HepG2 (cell line): ENCODE measurements at places on chromosomes 4 and X.

- DNase-seq, result no peak
These were observed 10.1 kb upstream of the SAP30 start for GRCh38 chr4:173360587-173361221.

GRCh38 chr4:54657551-54658251 lies at the start of gene KIT:
TSS of gene KIT (plus strand) at chr4:54657957. CDS start at chr4:54658015, 58 bp downstream.
- DNase-seq, result no peak

- peak; percentile 59 for DNase-seq
These were observed at the start of gene SEPTIN6 for GRCh38 chrX:119693040-119693995. TSS of gene SEPTIN6 (minus strand) at chrX:119693168. CDS start at chrX:119693105, 63 bp downstream.

DNA sequence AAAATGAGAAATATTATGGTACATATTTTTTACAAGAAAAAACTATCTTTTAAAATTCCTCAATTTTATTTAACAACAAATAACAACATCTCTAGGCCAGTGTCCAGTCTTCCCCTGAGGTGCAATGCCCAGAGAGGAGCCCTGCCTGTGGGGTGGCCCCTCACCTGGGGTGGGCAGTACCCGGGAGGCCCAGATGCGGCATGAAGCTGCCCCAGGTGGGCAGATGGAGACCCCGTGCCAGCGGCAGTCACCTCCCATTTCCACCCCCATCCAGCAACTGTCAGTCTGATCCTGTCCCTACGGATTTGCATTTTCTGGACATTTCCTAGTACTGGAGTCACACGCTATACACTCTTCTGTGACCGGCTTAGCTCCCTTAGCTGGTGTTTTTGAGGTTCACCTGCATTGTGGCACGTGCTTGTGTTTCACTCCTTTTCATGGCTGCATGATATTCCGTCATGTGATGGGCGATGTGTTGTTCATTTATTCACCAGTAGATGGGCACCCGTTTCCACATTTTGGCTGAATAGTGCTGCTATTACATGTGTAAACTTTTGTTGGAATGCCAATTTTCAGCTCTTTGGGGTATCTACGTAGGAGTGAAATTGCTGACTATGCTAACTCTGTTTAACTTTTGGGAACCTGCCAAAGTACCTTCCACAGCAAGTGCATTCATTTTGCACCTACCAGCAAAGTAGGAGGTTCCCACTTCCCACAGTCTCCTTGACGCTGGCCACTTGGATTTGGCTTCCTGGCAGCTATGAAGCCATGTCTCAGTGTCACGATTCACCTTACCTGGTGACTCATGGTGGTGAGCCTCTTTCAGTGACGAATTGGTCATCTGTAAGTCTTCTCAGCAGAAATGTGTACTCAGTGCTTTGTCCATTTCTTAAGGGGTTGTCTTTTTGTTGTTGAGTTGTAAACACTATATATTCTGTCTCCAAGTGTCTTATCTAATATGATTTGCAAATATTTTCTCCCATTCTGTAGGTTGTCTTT lies 11.7 kb upstream of the MAEA start:
- no peak for DNase-seq

- DNase-seq, result no peak
These were observed 35.1 kb downstream of the PRIMPOL start for GRCh38 chr4:184684491-184685189.

- DNase-seq, result peak; percentile 3
These were observed 2.8 kb downstream of the SFRP2 start for GRCh38 chr4:153785910-153786721.

DNA sequence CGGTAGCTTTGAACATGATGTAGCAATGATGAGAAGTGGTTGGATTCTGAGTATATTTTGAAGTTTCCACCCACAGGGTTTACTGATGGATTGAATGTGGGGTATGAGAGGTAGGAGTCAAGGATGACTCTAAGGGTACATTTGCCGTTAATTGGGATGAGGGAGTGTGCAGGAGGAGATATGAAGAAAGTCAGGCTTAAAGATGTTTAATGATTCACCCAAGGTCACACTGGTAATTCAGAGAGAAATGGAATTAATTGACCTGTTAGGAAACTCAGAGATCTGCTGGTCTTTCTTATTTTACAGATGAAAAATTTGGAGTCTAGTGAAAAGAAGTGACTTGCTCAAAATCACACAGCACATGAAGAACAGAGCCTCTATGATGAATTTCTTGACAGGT lies 390.7 kb downstream of the GBA3 start:
- no peak for DNase-seq

- DNase-seq, result no peak
These were observed at the start of gene AR for GRCh38 chrX:67543818-67544217. TSS of gene AR (plus strand) at chrX:67544021. CDS start at chrX:67545147, 1,126 bp downstream.

GRCh38 chr4:20395160-20395773 lies 143.6 kb downstream of the SLIT2 start:
- DNase-seq, result peak; percentile 32

- DNase-seq, result no peak
These were observed 29.2 kb downstream of the FANCB start for GRCh38 chrX:14843666-14844065.

DNA sequence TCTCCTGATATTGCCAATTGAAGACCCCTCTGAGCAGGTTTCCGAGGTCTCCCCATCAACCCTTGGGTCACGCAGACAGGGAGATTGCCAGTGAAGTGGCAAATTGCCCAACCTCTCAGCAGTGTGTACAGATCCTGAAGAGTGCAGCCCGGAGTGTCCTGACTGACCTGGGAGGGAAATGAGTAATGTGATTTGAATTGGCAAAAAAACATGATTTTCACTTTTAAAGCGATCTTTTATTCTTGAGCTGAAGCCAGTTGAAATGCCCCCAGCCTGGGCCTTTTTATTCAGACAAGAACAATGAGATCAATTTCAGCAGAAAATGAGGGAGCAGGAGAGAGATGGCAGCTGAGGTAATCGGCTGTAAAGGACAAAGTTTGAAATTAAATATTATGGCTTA lies 401.8 kb downstream of the RAPGEF2 start:
- no peak for DNase-seq

- DNase-seq, result no peak
These were observed 271.2 kb upstream of the TENM3 start for GRCh38 chr4:181971973-181972372.

DNA sequence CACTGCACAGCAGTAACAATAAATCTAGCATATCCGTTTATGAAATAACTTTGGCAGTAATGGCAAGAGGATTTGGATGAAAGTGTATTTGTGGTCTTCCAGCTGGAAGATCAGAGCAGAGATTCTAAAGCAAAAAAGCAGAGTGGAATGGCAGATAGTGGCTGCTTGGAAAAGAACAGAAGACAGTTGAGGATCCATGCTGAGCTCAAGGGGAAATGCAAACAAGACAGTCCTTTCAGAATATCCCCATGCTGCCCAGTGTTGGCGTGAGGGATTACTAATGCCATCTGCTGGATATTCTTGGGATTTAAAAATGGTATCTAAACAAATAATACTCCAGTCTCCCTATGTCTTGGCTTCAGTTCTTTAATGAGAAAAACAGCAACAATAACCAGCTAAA lies 629.1 kb upstream of the ATOH1 start:
- DNase-seq, result peak; percentile 41

- no peak for DNase-seq
These were observed 127.3 kb downstream of the PRSS12 start for GRCh38 chr4:118225511-118225910.

- no peak for DNase-seq
These were observed 277.4 kb upstream of the GRIA3 start for GRCh38 chrX:122906726-122907125.

GRCh38 chr4:65918212-65918611 lies 247.9 kb upstream of the EPHA5 start:
- no peak for DNase-seq

DNA sequence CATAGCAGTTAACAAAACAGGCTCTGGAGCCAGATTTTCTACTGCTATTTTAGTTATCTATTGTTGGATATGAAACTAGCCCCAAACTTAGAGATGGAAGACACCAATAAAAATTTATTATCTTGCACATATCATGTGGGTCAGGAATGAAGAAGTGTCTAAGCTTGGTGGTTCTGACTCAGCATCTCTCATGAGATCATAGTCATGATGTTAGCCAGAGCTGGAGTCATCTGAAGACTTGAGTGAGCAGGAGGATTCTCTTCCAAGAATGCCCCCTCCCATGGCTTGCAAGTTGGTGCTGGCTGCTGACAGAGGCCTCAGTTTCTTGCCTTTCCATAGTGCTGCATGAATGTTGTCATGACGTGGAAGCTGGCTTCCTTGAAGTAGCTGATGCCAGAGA lies 68.2 kb upstream of the TAPT1 start:
- no peak for DNase-seq

DNA sequence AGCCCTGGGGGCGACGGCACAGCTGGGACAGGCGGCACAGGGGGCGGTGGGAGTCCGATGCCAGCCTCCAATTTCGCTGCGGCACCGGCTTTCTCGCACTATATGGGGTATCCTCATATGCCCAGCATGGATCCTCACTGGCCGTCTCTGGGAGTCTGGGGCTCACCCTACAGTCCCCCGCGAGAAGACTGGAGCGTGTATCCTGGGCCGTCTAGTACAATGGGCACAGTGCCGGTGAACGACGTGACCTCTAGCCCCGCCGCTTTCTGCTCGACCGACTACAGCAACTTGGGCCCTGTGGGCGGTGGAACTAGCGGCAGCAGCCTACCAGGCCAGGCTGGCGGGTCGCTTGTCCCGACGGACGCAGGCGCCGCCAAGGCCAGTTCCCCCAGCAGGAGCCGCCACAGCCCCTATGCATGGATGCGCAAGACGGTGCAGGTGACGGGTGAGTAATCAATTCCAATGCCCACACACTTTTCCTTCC lies 500 bp downstream of the CDX4 start:
- DNase-seq, result no peak

GRCh38 chr4:114077610-114078009 lies 98.2 kb upstream of the ARSJ start:
- DNase-seq, result no peak

DNA sequence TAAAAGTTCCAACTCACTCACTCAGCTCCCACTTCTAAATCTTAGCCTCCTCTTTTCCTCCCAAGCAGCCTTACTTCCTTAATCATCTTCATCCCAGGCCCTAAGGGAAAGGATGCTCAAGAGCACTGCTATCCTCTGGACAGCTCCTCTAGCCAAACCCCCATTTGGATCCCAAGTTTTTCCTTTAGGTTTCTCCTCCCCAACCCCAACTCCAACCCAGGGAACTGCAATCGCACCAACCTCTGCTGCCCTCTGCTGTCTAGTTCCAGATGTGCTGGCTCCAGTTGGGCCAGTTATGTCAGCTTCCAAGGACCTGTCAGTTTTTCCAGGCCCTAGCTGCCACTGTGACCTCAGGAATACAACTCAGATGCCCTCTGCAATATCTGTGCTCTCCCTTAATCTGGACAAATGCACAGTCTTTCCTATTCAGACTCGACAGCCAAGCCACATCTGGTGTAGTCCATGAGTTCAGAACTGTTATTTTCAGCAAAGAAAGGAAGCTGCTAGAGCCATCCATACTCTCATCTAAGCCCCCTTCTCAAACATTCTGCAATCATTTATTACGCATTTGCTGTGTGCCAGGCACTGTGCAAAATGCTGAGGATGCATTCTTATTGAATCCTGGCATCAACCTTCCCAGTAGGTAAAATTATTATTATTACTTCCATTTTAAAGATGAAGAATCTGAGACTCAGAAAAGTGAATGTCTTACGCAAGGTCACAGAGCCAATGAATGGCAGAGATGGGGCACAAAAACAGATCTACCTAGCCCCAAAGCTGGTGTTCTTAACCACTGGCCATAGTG lies 12.3 kb upstream of the XPNPEP2 start:
- DNase-seq, result peak; percentile 21

GRCh38 chrX:39734174-39734776 lies 363.5 kb downstream of the BCOR start:
- DNase-seq, result no peak
